Effector CD4-positive, alpha-beta T cell (primary cell): ENCODE measurements at places on chromosomes 3 and 15.

- no peak for DNase-seq
Measured at GRCh38 chr15:46111730-46112129, 476.9 kb downstream of the SQOR start.

DNA sequence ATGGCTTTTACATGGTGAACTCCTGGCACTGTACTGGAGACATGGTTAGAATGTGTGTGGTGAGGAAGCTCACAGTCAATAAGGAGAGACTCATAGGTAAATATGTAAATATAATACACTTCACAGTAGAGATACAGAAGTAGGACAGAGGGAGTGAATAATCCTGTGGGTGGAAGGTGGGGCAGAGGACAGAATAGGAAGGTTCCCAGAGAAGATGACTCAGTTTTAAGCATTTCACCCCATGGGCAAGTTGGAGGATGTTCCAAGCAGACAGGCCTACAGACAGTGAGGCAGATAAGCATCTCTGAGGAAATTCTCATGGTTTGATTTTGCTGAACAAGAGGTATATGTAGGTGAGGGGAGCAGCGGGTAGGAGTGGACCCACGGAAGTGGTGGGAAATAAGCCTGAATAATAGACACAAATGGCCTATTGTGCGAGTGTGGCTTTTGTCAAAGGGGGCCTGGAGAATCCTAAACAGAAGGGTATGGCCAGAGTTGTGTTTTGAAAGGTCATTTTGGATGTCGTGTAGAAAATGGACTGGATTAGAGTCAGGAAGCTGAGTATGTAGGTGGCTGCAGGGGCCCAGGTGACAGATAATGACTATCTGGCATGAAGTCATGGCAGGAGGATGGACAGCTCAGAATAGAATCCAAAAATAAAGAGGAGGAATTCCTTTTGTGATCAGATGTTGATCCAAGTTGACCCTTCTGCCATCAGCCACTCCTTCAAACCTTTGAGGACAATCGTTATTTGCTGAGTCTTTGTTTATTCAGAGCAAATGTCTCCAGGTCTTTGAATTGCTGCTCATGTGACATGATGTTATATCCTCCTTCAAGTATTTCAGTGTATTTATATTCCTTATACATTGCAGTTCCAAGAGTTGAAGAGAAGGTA is 97.3 kb upstream of the THRB start:
- DNase-seq: no peak

DNA sequence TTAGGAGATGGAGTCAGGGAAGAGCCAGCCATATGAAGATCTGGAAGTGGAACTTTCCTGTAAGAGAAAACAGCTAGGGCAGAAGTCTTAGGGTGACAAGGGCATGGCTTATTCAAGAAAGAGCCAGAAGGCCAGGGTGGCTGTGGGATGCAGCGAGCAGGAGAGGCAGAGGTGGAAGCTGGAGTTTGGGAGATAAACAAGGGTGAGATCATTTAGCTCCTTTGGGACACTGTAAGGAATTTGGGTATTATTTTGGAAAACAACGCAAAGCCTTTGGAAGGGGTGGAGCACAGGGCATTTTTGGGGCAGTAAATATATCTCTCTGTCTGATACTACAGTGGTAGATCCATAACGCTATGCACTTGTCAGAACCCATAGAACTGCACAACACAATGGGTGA is 5.0 kb upstream of the IL16 start:
- DNase-seq: no peak

DNA sequence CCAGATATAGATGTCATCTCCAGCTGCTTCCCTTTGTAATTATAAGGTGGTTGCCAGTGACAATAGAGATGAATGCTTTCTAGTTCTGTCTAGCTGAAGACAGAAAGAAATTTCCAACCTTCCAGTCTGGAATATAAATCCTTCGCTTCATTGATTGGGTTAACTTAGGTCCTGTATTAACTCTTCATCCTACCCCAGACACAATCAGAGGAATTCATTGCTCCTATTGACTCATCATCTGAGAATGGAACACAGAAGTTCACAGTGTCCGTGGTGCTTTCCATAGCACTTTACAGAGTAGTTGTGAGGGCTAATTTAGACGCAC is 241.4 kb downstream of the NFKBIZ start:
- no peak for DNase-seq

GRCh38 chr3:168048414-168049330 is 47.1 kb downstream of the GOLIM4 start:
- DNase-seq: no peak

DNA sequence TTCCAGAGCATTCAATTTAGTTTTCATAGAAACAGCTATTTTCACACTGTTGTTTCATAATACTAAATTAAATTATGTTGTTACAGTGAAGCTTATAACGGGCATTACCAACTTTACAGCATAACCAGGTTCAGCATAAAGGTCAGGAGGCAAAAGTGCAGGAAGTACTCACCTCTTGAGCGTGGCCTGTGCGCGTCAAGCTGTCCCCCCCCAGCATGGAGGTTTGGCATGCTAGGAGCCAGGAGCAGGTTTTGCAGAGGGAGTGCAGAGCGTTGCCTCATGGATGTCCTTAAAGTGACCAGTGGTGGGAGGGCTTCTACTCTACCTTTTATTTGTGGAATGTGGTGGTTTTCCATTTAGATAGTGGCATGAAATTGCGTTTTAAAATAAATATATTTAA is 104.4 kb downstream of the EEFSEC start:
- DNase-seq: no peak

- no peak for DNase-seq
Measured at GRCh38 chr15:39638041-39638440, 57.2 kb downstream of the THBS1 start.

GRCh38 chr3:177015881-177016280 is 181.4 kb downstream of the TBL1XR1 start:
- DNase-seq: no peak

DNA sequence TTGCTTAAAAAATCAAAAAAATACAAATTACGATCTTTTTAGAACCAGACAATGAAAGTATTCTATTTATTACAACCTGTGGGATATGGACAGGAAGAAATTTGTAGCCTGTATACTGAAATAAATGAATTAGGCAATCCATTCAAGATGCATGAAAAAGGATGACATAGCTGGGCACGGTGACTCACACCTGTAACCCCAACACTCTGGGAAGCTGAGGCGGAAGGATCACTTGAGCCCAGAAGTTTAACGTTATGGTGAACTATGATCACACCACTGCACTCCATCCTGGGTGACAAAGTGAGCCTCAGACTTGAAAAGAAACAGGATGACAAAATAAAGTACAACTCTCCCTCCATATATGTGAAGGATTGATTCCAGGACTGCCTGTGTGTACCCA is 74.1 kb downstream of the MSL2 start:
- DNase-seq: no peak

DNA sequence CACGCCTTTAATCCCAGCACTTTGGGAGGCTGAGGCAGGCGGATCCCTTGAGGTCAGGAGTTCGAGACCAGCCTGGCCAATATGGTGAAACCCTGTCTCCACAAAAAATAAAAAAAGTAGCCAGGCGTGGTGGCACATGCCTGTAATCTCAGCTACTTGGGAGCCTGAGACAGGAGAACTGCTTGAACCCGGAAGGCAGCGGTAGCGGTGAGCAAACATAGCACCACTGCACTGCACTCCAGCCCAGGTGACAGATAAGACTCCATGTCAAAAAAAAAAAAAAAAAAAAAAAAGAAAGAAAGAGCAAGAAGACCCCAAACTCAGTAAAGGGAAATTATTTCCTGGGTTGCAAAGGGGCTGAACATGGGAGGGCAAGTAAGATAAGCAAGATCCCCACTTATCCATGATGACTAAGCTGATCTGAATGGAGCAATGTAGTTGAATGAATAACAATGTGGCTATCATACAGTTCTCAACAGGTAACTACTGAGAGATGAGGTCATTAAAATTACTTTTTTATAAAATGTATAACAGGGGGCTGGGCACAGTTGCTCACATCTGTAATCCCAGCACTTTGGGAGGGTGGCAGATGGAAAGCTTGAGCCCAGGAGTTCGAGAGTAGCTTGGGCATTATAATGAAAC is 46.0 kb downstream of the RBM15B start:
- no peak for DNase-seq

GRCh38 chr15:73926219-73927002 is at the start of gene LOXL1:
LOXL1 (plus strand) TSS chr15:73926462; CDS start chr15:73926784, 322 bp downstream.
- DNase-seq: no peak

DNA sequence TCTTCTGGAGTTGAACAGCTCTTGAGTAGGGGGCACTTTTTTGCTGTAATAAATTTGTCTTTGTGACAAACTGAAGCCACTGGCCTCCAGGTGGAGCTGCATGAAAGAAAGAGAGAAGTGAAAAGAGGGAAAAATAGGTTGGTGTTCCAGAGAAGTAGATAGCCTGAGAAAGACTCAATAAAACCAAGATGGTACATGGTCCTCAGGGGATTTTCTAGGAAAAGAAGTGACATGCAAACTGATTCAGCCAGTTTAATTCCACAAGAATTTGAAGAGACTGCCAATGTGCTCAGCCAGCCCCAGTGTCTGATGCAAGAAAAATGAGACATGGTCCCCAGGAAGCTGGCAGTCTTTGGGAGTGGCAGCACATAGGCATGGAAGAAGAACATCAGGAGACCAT is 152.7 kb downstream of the CD47 start:
- DNase-seq: no peak

DNA sequence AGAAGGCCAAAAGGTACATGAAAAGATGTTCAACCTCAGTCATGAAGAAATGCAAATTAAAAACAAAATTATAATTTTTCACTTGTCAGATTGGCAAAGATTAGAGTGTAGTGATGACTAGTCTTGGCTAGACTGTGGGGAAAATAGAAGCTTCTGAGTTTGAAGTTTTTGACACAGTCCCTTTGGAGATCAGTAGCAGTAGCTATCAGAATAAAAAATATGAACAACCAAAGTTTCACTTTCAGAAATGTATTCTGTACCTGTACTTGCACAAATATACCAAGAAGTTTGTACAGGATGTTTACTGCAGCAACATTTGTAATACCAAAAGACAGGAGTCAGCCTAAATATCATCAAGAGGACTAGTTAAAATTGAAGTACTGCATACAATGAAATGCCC is 14.1 kb downstream of the ATP2C1 start:
- DNase-seq: no peak

DNA sequence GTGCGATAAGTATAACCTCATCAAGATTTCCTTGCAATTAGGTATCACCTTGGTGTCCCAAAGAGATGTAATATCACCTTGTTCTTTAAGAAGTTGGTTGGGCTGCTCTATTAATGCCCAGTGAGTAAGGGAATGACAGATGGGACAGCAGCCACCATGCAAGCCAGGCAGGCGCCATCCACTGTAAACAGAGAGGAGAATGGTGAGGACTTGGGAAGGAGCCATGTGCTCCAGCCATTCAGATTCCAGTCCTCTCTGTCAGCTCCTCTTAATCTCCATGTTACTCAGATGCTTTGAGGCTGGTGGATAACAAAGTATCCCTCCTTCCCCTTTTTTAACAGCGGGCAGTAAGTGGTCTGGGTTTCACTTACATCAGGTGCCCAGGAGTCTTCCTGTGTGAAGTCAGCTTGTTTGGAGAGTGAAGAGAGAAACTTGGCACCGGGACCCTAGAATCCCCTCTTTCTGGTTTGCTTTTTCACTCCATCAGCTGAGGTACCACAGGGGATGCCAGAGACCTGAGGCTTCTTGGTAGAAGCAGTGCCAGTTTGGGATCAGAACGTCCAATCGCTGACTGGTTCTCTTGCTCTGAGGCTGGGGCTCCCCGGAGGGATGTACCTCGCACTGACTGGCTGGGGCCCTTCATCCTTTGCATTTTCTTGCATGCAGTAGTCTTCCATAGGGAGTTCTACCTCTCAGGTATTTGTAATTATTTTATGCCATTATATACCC is 29.5 kb downstream of the SLCO3A1 start:
- DNase-seq: no peak

- DNase-seq: no peak
Measured at GRCh38 chr15:83999396-84000135, 236.0 kb upstream of the GOLGA6L4 start.

- no peak for DNase-seq
Measured at GRCh38 chr3:176190755-176191154, 1006.5 kb downstream of the TBL1XR1 start.

DNA sequence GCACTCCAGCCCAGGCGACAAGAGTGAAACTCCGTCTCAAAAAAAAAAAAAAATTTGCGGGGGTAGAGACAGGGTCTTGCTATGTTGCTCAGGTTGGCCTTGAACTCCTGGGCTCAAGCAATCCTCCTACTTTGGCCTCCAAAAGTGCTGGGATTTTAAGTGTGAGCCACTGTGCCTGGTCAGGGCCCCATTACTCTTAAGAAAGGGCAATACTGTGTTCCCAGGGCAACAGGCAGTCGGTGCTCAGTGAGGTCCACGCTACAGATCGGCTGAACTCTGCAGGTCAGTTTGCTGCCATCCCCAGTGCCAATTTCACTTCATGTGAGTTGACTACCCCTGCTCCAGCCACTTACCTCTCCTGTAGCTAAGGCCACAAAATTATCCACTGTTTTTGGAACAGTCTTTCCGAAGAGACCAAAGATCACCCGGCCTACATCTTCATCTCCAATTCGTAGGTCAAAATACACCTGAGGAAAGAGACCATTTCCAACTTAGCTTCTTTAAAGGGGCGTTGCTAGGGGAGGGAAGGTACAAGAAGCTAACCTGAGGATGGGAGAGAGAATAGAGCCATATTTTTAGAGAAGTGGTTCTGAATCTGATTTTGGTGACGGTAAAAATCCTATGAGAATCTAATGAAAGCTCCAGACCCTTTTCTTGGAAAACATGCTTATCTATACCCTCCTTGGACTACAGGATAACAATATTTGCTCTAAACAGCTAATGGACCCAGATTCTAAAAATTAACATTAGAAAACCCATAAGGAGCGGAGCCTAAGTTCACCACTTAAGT is 939 bp downstream of the PPIB start:
- DNase-seq: no peak

DNA sequence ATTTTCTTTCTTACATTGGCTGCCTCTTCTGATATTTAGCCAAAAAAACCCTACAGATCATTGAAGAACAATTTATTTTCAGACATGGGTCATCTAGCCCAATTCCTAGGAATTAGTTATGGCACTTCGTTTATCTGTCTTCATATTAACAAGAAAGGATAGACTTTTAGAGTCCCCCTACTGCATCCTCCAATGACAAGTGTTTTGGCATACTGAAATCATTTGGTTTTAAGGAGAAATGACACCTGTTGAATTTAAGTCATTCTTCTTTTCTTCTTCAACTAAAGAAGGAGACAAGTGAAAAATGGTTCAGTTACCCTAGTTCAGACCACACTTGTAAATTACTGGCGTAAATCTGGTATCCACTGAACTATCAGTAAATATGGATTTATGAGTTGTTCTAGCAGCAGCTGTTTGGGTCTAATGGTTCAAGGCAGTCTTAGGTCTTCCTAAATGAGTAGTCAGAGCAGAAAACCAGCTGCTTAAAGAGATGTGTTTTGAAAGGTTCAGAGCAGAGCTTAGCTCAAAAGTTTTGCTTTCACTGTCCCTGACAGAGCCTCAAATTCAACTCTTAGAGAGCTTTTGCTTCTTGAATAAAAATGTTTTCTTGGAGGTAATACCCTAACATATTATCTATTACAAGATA is 5.6 kb downstream of the VGLL3 start:
- DNase-seq: no peak

DNA sequence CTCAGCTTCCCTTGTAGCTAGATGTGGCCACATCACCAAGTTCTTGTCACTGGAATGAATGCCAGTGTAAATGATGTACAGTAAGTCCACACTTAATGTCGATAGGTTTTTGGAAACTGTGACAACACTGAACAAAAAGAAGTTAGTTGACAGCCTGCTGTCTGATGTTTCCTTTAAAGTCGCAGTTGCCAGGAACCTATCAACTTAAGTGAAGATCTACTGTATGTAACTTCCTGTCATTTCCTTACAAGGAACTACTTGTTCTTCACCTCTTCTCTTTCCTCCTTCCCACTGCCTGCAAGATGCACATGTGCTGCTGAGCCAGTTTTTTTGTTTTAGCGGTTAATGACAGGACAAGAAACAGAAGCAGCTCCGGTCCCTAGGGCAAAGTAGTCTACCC is 44.6 kb downstream of the HDGFL3 start:
- DNase-seq: no peak
